Pulmonary artery endothelial cell (primary cell): ENCODE measurements at places on chromosomes 6 and 20.

GRCh38 chr20:50222309-50223038 lies 31.8 kb downstream of the CEBPB start:
- DNase-seq = no peak

DNA sequence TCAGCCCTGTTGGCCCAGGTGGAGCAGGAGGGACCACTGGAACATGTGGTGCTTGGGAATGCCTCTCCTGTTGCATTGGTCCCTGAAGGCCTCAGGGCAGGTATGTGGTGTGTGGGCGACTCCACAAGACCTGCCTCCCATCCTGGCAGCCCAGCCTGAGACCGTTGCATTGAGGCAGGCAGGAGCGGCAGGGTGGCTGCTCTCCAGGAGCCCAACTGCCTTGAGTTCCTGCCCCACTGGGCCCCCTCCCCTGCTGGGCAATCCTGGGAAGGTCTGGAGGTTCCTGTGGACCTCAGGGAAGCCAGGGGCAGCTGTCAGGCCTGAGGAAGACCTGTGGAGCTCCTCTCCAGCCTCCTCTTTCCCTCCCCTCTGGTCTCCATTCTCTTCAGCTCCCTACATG lies 19.8 kb downstream of the MAVS start:
- DNase-seq = no peak

GRCh38 chr6:119348096-119348747 lies 1.3 kb downstream of the MAN1A1 start:
- DNase-seq = no peak

DNA sequence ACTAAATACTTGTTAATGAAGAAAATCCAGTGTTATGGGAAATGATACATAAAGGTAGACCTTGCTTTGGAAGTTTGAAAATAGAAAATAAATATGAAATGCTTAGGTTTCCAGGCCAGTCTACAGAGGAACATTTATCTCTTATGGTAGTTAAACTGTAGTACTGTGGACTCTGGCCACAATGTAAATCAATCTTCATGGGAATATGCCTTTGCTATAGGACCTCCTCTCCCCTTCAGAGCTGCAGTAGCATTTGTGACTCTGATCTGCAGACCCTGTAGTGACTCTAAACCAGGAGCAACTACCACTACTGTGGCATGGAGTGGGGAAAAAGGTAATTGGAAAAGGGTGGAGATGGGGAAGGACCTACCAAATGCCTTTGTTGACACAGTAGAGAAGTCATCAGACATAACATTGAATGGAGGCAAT lies 4.5 kb downstream of the HSPA1A start:
- no peak for DNase-seq

DNA sequence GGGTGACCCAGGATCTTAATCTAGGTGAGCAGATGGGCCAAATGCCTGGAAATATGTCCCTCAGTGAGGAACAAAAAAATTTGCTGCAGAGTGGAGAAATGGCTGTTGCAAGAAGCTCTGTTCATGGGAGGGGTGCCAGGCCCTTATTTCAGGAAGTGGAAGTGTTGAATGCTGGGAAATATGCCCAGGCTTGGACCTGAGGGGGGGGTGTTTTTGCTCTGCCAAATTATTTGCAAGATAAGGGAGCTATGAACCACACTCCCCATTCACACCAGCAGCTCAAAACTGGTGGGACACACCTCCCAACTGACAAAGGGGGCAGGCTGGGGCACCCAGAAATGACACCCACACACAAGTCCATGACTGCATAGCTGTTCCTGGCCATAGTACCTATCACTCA lies 8.7 kb downstream of the CST4 start:
- no peak for DNase-seq

- DNase-seq = no peak
These were observed 8.0 kb upstream of the BANF2 start for GRCh38 chr20:17691758-17692157.

- no peak for DNase-seq
These were observed 69.7 kb upstream of the LY86 start for GRCh38 chr6:6518631-6519427.

- DNase-seq = peak; percentile 40
These were observed at the start of gene TRIM39 for GRCh38 chr6:30326526-30327231. TRIM39 (plus strand) TSS chr6:30326927; CDS start chr6:30329318, 2,391 bp downstream.

- DNase-seq = no peak
These were observed 95.0 kb upstream of the FAM184A start for GRCh38 chr6:119173249-119174084.

DNA sequence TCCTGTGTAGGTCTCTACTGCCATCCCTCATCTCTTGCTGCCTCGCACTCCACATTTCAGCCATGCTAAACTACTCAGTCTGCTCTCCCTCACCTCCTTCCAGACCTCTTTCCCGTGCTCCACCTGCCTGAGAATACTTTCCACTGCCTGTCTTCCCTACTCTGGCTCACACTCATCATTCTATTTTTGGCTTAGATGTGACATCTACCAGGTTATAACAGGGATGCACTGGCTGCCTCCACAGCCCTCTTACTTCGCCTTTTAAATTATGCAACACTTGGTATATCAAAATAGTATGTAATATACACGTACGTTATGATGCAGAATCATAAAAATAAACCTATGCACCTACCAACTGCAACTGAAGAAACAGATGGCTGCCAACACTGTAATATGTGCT lies 222.8 kb upstream of the DTNBP1 start:
- DNase-seq = no peak

DNA sequence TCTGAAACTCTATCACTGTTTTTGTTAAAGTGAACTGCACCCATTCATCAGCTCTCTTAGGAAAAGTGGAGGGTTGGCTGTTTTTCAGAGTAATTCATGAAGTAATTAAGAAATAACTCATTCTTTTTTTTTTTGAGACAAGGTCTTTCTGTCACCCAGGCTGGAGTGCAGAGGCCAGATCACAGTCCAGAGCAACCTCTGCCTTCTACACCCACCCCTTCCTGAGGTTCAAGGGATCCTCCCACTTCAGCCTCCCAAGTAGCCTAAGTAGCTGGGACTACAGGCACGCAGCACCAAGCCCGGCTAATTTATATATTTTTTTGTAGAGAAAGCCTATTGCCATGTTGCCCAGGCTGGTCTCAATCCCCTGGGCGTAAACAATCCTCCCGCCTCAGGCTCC lies 2.6 kb downstream of the ZNFX1 start:
- DNase-seq = no peak

DNA sequence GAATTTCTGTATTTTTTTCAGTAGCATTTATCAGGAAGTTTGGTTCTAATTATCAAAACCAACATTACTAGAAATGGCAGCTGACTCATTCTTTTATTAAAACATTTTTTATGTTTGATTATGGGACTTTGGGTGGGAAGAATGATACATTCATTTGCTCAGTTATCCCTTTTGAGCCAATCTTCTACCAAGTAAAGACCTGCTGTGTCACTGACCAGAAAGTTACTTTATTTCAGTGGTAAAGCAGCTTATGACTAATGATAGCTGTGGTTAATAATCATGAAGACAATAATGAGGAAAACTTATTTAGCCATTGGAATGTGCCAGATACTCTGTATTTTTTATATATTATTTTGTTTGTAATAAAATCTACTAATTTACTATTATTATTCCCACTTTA lies 142.3 kb downstream of the FARS2 start:
- DNase-seq = no peak

DNA sequence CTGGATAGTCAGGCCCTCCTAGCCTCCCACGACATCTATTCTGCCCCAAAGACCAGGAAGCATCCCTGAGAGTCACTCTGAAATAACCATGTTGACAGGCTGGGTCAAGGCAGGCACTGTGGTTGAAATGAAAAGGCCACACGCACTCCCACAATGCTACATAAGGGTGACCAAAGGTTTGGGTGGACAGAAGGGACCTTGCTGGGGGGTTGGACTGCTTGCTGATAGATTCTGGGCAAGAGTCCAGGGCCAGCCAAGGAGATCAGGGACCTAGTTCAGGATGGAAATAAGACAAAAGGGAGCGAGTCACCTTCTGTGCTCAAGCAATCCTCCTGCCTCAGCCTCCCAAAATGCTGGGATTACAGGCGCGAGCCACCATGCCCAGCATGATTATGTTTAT lies 32.5 kb upstream of the DSN1 start:
- DNase-seq = no peak

DNA sequence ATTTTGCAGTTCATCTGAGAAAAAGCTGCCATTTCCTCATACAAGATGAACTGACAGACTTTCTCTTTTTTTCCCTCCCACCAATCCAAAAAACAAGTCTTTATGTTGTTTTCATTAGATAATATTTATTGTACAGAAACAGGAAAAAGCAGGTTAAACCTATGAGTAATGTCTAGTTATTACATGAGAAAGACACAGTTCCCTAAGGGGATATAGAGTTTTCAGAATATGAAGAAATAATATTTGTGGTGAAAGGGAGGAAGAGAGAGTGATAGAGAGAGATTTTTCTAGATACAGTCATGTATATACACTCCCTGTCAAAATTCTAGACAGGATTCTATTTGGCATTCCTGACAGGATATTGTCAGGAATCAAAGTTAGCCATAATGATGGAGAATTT lies 392.4 kb downstream of the BMP2 start:
- DNase-seq = no peak

DNA sequence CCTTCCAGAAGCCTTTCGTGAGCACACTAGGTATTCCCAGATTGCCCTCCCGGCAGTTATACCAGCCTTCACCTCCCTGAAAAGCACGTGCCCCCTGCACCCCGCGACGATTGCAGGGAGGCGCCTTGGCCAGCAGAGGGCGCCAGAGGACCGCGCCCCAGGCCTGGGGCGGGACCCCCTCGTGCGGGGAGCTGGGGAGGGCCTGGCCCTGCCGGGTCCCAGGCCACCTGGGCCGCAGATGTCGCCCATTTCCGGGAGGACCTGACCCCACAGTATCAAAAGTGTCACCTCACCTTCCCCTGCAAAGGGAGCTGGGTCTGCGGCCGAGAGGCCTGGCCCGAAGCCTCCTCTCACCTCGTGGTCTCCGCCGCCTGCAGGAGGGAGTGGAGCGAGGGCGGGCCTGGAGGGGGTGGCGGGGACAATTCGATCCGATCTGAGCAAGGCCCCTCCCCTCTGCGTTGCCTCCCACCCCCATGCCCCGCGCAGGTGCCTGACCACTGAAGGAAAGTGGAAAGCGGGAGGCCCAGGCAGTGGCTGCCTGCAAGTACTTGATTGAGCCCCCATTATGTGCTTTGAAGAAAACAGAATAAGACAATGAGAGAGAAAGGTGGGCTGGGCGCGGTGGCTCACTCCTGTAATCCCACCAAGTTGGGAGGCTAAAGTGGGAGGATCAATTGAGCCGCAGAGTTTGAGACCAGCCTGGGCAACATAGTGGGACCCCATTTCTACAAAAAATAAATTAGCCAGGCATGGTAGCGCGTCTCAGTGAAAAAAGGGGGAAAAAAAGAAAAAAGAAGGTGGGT lies 3.5 kb upstream of the SNAI1 start:
- no peak for DNase-seq

DNA sequence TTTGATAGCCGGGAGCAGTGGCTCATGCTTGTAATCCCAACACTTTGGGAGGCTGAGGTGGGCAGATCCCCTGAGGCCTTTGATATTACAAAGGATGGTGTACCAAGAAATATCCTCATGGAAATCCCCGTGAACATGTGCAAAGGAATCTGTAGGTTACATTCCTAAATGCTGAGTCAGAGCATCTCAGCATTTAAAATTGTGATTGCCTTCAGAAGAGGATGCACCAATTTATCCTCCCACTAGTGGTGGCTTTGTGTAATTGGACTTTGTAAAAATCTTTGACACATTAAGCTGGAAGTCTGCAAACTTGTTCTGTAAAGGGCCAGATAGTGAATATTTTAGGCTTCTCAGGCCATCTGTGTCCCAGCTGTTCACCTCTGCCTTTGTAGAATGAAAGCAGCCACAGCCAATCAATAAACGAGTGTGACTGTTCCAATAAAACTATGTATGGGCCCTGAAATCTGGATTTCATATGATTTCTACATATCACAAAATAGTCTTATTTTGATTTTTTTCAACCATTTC lies 11.8 kb downstream of the TMEM14B start:
- DNase-seq = peak; percentile 87

DNA sequence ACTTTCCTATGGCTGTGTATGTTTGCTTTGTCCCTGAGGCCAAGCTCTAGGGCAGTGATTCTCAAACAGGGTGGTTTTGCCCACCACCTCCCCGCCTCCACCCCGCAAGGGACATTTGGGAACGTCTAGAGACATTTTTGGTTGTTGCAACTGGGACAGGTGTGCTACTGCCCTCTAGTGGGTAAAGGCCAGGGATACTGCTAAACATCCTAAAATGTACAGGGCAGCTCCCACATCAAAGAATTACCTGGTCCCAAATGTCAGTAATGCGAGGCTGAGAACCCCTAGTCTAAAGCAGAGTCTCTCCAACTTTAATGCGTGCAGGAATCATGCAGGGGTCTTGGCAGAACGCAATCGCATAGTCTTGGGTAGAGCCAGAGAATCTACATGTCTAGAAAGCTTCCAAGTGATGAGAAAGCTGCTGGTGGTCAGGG lies 5.1 kb downstream of the KCNS1 start:
- DNase-seq = no peak

GRCh38 chr6:138521790-138522189 lies 22.5 kb upstream of the NHSL1 start:
- DNase-seq = no peak

DNA sequence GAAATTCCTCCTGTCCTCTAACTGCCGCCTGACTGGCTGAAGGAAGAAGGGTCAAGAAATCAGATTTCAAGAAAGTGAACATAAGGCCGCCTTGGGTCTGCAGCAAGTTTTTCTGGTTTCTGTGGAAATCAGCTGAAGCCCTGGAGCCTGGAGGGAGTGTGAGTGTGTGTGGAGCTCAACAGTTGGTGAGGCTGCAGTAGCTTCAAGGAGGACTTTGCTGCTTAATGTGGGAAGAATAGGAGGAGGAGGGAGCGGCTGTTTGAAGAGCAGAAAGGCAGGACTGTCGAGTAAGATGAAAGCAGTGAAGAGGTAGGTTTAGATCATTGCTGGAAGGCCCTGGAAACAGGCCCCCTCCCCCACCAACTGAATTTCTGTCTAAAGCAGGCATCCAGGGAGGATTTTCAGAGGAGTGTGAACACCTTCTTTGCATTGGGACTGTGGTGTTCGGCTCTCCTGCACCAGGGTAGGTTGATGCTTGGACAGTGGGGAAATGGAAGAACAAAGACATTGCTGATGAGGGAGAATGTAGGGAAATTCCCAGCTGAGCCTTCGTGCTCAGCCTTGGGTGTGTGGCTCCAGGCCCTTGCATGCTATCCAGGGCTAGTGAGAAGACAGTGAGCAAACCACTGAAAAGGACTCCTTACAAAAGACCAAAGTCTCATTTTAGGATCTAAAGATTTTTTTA lies 79.5 kb upstream of the VSTM2L start:
- no peak for DNase-seq

DNA sequence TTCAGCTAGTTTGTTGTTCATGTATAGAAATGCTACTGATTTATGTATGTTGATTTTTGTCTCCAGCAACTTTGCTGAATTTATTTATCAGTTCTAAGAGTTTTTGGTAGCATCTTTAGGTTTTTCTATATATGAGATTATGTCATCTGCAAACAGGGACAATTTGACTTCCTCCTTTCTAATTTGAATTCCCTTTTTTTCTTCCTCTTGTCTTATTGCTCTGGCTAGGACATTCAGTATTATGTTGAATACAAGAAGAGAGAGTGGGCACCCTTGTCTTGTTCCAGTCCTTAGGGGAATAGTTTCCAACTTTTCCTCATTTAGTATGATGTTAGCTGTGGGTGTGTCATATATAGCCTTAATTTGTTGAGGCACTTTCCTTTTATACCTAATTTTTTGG lies 58.2 kb downstream of the CDH26 start:
- DNase-seq = no peak
